ENCODE measurements at places on chromosomes 3 and 15.

DNA sequence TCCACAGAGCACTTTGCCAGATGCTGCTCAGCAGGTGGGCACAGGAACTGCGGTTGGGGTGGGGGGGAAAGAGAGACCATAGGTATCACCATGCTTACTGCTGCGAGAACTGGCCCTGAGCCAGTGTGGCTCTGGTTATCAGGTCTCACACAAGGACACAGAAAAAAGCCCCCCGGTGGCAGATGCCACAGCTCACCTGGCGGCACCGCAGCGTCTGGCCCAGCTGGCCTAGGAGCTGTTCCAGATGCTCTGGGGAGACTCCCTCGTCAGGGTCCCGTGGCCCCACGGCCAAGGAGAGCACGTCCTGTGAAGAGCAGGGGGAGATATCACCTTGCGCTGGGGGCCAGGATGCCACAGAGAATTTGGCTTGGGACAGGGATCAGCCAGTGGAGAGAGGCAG lies 10.8 kb downstream of the CDAN1 start:
- no peak for DNase-seq

GRCh38 chr3:102532901-102533300 lies 98.1 kb downstream of the ZPLD1 start:
- peak; percentile 10 for DNase-seq

DNA sequence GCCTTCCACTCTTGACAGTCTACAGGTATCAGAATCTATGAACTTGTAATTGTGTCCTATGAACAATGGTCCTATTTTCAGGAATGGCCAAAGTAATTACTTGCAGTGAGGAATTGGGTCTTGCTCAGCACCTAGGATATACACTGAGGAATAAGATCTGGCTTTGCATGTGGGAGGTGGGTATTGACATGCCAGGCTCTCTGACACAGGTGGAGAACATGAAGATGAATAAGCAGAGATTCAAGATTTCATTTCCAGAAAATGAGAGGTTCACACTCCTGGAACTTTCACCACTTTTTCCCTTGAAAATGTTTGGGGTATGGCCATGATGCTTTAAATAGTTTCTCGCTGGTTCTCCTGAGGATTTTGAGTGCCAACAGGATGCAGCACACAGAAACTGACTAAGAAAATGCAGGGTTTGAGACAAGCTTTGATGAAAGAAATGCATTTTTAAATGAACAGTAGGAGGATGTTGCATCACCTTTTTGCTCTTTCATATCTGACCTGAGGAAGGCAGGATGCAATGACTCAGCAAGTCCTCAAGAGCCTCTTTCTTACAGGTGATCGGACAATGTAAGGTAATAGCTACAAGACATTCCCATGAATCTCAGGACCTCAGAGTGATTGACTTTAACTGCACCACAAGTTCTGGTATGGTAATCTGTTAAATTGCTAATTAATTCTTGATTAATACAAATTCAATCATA lies 3.7 kb downstream of the HRG start:
- no peak for DNase-seq

DNA sequence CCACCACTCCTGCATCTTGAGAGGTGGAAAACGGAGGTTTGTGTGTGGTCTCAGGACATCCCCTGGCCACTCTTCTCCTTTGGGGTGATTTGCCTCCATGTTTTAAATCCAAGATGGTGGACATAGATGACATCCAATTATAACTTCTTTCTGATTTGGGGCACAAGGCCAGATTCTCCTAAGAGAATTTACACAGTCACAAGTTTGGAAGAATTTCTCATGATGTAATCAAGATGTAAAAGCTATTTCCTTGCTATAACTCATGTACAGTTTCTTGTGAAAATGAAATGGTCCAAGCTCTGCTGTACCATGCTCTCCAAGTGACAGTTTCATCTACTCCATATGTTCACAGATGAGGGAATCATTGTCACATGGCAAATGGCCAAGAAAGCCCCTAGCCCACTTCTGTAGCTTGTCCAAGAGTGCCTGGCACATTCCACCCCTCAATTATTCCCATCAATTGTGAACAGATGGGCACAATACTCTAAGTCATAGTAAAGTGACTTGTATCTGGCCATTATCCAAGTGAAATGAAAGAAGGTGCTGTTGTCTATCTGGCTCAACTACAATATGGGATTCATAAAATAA lies 134.6 kb upstream of the ROPN1 start:
- DNase-seq = no peak

DNA sequence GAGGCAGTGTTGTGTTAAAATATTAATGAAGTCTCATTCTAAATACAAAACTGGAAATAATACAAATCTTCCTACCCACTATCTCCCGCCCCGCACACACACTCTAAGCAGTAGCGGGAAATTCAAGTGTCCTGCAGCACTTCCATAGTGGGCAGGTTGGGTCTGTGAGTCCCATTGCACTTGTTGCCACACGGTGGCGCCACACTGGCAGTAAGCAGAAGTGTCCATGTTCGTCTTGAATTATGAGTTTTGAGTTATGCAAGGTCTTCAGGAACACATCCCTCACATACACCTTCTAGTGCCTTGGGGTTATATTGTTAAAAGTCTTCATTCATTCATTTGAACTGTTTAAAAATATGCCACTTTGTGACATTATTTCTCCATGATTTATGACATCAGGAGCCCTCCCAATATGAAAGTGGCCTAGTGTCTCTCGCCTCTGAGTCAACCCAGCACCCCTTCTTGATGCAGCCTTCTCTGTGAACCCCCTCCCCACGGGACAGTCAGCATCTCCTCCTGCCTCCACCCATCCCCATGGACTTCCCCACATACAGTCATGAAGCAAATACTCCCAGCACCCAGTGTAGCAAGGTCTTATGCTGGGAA lies 17.6 kb upstream of the CCDC174 start:
- DNase-seq = no peak

DNA sequence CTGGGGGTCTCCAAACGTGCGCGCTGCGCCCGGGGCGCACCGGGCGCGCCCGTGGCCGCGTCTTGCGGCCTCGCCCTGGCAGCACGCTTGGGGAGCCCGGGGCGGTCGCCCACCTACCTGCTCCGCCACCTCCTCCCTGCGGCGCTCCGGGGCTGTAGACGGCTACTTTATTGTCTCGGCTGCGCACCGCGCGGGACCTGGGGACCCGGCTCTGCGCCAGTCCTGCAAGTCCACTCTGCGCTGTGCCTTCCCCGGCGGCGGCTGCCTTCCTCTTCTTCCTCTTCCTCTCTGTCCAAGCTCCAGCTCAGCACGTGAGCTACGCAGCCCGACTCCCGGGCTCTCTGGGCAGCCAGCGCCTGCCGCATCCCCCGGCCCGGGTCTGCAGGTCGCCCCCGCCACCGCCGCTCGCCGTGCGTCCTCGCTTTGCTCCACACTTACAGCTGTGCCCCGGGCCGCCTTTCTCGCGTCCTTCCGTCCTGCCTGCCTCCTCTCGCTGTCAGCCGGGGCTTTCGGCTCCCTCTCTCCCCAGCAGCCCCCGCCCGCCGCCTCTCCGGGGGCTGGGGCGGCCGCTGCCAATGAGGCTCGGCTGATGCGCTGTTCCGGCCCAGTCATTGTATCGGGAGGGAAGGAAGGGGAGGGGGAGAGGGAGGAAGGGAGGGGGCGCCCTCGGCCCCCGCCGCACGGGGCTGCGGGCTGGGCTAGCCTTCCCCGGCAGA lies 156.4 kb upstream of the FRMD4B start:
- no peak for DNase-seq

GRCh38 chr3:120462409-120462959 lies 11.7 kb upstream of the FSTL1 start:
- no peak for DNase-seq

DNA sequence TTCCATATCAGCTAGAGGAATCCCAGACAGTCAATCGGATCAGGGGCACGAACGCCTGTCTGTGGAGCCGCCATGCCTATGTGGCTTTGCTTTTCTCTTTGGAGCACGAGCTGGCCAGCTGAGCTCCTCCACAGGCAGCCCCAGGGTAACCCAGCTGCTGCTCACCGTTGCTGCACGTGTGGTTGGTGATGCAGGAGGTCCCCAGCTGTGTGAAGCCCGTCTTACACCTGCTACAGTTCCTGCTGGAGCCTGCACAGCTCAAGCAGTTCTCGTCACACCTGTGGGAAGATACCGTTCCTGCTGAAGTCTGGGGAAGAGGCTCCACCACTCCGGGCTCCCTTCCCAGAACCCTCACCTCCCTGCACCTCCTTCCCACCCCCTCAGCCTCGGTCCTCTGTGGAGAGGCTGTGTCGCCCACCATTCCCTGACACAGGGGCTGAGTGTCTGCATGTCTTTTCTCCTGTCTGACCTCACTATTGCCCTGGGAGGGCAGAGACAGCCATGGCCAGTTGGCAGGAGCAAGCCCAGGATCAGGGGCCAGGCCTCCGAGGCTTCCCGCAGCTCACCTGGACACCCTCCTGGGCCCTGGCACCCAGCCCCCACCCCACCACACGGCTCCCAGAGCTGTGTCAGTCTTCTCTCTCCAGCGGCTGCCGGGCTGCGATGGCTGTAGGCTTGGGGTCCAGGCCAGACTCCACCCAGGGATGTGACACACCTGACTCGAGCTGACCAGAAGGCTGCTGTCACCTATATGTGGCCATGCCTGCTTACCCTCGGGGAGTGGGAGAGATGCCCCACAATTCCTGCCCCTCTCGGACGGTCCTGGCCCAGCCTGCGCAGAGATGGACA lies 12.2 kb upstream of the SNRPA1 start:
- DNase-seq = no peak

DNA sequence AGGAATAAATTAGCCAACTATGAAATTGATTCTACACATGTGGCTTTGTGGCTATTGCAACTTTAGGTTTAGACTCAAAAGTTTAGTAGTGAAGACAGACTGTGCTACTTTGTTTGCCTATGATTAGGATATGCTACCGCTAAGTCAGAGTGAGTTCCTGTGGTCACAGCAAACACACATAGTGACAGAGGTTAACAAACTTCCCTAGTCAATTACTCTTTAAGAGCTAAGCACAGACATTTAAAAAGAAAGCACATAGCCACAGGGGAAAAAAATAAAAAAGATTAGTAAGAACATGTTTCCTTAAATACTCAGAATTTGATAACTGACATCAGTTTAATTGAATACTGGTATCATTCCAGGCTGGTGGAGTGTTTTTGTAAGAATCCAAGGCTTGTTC lies 207.1 kb downstream of the GBE1 start:
- peak; percentile 15 for DNase-seq

DNA sequence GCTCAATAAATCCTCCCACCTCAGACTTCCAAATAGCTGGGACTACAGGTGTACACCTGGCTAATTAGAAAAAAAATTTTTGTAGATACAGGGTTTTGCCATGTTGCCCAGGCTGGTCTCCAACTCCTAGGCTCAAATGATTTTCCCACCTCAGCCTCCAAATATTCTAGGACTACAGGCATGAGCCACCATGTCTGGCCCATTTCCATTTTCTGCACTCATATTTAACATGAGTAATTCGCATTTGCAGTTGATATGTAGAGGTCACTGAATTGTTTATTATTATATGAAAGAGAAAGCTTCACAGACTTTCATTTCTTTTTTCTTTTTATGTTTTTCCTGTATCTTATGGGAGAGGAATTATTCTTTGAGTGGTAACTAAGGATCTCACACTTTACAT lies 492.7 kb downstream of the CNTN3 start:
- peak; percentile 1 for DNase-seq

DNA sequence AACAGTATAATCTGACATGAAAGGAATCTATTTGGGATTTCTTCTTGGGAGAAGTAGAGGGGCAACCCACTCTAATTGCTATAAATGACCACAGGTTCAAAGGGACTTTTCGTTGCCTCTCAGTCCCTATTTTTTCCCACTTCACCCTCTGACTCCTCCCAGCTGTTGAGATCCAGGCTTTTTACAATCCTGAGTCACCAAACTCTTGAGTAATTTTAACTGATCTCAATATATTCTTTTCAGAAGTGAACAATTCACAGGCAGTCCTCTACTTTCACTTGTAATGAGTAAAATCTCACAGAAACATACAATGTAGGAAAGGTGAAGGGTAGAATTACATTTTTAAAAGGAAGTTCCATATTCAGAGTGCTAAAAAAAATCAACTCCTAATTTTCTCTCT lies 44.6 kb downstream of the EIF4E3 start:
- DNase-seq = peak; percentile 46

GRCh38 chr3:75048650-75049049 lies 434.2 kb upstream of the CNTN3 start:
- no peak for DNase-seq
